ENCODE measurements at places on chromosomes 7 and 10.

DNA sequence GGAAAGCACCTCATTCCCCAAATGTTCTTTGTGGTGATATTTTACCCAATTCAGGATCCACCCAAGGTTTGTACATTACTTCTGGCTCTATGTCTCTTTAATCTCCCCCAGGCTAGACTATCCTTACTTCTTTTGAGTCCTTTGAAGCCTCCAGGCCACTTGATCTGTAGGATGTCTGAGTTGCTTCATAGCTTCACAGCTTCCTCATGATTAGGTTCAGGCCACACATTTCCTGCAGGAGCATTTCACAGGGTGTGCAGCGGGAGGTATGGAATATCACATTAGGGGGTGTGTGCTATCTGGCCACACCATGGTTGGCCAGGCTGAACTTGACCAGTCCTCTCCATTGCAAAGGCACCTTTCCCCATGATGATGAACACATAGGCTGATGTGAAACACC lies 18.7 kb downstream of the TSPAN15 start:
- DNase-seq, result no peak

DNA sequence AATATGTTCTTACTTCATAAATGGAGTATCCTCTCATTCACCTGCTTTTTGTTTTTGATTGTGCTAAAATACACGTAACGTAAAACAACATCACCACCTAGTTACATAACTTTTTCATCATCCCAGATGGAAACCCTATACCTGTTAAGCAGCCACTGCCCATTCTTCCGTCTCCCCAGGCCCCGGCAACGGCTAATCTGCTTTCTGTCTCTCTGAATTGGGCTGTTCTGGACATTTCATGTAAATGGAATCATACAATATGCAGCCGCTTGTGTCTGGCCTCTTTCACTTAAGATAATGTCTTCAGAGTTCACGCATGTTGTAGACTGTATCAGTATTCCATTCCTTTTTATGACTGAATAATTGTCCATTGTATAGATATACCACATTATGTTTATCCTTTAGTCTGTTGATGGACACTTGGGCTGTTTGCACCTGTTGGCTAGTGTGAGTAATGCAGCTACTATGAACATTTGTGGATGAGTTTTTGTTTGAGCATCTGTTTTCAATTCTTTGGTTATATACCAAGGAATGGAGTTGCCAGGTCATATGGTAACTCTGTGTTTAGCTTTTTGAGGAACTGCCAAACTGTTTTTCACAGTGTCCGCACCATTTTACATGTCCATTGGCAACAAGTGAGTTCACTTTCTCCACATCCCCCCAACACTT lies 14.1 kb upstream of the SUN1 start:
- DNase-seq, result no peak

- DNase-seq, result no peak
Observed at GRCh38 chr10:127506094-127506493, 43.0 kb upstream of the NPS start.

- no peak for DNase-seq
Observed at GRCh38 chr7:116771640-116772039, 90.7 kb upstream of the CAPZA2 start.

DNA sequence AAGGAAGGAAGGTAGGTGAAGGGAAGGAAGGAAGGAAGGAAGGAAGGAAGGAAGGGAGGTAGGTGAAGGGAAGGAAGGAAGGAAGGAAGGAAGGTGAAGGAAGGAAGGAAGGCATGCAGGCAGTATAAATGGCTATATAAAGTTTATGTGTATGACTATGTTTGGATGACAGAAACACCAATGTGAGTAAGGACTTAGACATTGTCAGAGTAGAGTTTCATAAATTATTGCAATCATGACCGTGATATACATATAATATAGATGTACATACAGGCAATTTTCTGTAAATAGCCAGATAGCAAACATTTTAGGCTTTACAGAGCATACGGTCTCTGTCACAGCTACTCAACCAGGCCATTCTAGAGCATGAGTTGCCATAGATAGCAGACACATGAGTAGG lies 133.8 kb upstream of the AKR1E2 start:
- no peak for DNase-seq

Data from BJ (cell line).